T-helper 1 cell (primary cell): ENCODE measurements at places on chromosomes 1 and 21.

- DNase-seq = no peak
These were observed 34.9 kb downstream of the COG2 start for GRCh38 chr1:230677200-230677599.

DNA sequence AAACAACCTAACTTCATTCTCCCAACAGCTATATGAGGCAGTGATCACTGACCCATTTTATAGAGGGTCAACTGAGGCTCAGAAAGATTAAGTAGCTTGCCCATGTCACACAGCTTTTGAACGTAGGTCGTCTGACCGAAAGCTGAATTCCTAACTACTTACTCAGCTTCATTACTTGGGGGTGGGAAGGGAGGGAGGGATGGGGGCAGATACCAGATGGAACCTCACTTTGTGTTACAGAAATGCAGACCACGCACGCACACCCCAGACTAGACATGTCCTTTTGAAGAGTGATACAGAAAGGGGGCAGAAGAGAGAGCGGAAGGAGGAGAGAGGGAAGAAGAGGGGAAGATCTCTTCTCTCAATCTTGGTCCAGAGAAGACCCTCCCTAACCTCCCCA is 2.3 kb downstream of the ADGRB2 start:
- no peak for DNase-seq

GRCh38 chr1:1240822-1241587 is 5.5 kb downstream of the C1QTNF12 start:
- DNase-seq = no peak

DNA sequence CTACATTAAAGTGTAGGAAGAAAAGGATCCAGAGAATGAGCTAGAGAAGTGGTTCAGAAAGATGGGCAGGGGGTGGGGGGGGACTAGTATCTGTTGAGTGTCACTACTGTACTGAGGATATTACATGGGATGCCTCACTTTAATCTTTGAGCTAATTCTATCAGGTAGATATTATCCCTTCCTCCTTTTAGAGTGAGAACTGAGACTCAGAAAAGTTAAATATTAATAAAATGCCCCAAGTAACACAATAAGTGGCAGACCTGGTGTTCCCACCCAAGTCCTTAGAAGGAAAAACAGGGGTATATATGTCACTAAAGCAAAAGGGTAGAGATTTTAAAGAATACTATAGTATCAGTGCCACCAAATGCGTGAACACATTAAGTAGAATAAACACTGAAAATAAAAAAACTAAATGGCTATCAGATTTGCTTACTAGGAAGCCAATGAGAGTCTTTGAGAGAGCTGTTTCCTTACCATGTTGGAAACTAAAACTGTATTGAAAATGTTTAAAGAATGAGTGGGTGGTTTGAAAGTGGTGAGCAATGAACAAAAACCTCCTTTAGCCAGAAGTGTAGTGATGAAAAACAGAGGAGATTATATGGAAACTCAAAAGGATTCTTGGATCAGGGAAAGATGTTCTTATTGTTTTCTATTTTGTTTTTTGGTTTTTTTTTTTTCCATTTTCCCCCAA is 230.8 kb downstream of the BARHL2 start:
- DNase-seq = no peak

DNA sequence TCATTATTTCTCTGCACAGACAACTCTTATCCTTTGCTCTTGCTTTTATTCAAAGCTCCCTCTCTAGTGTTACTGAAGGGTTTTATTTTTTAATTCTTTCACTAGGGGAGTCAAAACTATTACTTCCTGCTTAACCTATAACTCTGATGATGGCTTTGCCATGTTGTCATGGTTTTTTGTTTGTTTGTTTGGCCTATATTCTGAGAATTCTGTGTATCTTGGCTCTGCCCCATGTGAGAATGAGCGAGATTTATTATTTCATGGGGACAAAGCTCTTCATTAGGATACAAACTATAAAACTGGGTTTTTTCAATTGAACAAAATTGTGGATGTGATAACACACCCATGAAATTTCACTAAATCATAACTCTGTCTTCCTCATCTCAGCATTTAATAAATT is 190.5 kb upstream of the C1orf105 start:
- no peak for DNase-seq

- DNase-seq = no peak
These were observed 16.4 kb downstream of the MPZL1 start for GRCh38 chr1:167738158-167738557.

GRCh38 chr1:40635763-40636500 is 29.6 kb downstream of the RIMS3 start:
- no peak for DNase-seq

GRCh38 chr21:39196310-39196709 is 13.1 kb upstream of the PSMG1 start:
- no peak for DNase-seq

- DNase-seq = no peak
These were observed 55.3 kb downstream of the DOP1B start for GRCh38 chr21:36211660-36212512.

GRCh38 chr1:12083766-12084165 is 20.7 kb downstream of the TNFRSF8 start:
- no peak for DNase-seq

DNA sequence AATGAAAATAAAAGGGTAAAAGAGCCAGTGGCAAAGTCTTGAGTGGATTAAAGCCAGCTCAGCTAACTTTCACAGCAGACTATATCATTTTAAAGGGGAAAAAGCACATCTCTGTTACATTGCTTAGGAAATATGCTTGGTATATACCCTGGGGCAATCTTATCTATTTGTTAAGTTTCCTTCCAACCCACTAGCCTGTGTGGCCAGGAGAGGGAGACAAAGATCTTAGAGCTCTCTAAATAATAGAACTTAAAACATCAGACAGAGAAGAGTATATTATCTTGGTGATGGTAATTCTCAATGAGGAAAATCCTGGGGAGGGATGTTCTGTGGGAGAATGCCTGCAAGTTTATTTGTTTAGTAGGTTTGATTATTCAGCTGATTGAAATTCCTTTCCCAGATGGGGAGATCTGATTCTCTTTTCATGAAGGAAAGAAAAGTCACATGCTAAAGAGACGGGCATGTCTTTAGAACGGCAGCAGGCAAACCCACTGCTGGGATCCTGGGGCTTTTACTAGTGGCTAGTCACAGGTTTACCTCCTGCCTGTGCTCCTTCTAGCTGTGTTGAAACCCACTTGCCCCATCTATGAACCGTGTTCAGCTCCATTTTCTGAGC is 3.6 kb downstream of the KCNE2 start:
- no peak for DNase-seq

GRCh38 chr1:5599541-5599940 is 392.7 kb downstream of the NPHP4 start:
- DNase-seq = no peak

DNA sequence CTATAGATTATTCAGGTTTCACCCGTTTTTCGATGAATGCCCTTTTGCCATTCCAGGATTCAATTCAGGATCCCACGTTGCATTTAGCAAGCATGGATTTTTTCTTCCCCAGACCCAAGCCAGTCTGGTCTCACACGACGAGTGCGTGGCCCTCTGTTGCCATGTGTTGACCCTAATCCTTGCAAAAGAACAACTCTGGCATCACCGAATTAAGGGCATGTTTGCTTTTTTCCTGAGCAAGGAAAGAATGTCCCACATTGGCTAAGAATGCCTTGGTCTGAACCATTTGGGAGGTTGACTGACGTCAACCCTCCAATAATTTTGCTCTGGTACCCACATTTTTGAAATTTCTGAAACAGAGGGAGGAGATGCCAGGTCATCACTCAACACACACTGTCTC is 153.0 kb upstream of the WNT4 start:
- DNase-seq = no peak

GRCh38 chr1:65948609-65949229 is 156.0 kb downstream of the PDE4B start:
- DNase-seq = no peak

DNA sequence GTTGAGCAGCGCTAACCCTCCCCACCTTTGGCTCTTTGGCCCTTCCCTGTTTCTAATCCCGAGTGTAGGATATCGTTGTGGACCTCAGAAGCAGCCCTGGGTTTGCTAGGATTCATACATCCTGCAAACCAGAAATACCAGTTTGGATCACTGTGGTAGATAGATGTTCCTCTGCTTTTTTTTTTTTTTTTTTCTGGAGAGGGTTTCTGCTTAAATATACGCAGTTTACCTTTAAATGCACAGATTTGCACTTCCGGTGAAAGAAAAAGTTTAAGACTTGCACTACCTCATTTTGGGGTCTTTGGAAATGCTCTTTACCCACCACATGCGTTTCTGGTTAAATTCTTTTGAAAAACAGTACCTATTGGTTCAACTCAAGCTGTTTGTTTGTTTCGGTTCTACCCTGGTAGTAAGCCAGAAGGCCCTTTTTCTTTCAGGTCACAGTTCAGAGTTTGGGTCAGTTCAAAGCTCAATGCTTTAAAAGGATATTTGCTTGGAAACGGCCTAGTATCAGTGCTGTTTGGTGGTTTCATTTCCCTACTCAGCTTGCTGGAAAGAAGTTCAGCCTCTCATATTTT is 908 bp downstream of the DDI2 start:
- DNase-seq = no peak

DNA sequence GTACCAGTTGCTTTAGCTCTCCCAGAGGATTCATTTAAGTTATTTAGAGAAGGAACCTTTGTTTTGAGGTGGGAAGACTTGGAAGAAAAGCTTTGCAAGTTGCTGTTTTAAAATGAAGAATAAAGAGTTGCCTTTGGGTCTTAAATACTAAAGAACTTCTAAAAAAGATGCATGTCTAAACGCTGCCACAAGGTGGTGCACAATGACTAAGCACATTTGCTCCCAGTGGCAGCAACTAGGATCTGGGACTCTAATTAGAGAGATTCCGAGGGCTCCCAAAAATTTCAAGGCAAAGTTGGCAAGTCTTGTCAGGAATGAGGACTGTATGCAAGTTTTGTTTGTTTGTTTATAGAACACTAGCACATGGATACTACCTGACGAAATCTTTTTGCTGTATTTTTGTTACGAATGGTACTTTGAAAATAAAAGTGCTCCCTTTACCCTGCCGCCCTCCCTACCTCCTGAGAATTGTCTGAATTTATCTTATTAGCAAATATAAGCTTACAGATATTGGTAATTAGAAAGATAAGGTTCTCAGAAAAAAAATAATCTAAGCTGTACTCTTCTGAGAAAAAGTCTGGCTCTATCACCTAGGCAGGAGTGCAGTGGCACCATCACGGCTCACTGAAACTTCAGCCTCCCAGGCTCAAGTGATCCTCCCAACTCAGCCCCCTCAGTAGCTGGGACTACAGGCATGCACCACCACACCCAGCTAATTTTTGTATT is 121.8 kb downstream of the HFM1 start:
- DNase-seq = peak; percentile 15

- no peak for DNase-seq
These were observed 212.7 kb upstream of the FGGY start for GRCh38 chr1:59083946-59084865.

GRCh38 chr21:37153935-37154350 is 80.9 kb downstream of the TTC3 start:
- no peak for DNase-seq

DNA sequence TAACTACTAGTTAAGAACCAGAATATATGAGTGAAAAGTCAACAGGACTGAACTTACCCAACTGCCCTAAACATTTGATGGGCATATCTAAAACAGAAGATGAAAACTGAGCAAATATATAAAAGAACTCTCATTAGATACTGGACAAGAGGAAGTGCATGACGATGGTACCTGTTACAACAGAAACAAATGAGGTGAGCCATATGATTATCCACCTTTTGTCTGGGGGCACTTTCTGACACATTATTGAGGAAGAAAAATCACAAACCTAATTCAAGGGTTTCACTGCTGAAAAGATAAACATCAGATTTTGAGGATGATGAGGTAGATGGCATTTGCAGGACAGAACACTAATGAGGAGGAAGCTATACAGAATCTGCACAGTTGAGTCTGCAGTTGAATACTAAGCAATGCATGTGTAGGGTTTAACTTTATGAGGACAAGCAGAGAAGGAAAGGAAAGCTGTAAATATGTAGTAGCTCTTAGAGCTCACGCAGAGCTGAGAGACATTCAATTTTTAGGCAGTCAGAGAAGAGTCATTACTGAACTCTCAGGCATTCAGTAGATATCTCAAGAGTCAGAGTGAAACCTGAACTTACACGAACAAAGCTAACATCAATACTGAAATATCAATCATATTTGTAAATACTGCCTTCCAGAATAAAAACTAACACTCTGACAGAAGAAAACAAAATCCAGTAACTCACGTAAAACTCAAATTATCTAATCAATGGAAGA is 262.1 kb downstream of the AKT3 start:
- peak; percentile 82 for DNase-seq

- DNase-seq = peak; percentile 82
These were observed at the start of gene IQCC for GRCh38 chr1:32205401-32206370. TSS of gene IQCC (plus strand) at chr1:32205671. CDS start at chr1:32205682, 11 bp downstream.

DNA sequence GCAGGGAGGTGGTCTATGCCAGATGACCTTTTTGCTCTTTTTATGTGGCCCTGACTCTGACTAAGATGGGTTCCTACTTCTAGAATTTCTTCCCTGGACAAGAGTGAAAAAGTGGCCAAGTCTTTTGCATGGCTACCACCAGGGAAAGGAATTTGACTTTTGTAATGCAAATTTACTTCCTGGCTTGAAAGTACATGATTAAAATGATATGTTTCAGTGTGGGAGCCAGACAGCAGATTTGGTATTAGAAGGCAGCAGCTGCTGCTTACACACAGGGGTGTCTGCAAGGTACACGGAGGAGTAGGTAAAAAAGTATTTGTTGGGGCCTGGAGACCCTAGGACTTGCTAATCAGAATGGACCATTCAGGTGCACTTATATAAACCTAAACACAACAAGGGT is 78.4 kb downstream of the KCND3 start:
- no peak for DNase-seq

GRCh38 chr1:68758666-68759209 is 261.9 kb upstream of the DEPDC1 start:
- no peak for DNase-seq

DNA sequence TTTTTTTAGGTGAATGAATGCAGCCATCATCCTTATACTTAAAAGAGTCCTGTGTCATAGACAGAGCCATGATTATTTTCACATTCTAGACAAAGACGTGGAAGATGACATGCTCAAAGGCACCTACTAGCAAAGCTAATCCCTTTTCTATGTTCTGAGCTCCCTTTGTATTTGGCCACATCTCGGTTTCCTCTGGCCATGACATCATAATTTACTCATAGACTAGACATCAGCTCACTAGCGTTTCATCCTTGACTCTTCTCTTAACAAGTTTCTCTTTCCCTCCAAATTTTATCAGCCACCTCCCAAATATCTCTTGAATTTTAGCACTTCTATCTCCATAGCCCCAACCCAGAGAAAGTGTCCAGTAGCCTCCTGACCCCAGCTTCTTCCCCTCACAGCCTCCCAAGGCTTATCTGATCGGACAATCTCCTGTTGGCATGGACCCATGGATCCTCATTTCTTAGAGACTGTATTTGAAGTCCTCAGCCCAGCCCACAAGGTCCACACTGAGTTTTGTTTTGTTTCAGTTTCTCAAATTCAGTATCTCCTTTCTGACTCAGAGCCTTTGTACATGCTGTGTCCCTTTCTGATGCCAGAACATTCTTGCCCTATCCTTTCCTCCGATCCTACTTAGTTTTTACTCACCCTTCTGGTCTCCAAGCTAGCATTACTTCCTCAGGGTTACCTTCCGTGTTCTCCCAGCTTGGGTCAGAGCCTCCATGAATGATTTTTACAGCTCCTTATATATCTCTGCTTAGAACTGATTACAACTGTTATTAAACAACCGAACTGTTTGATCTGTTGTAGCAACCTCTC is 33.0 kb upstream of the EPS8L3 start:
- DNase-seq = no peak

GRCh38 chr1:210259561-210259960 is 27.0 kb downstream of the SERTAD4 start:
- DNase-seq = no peak
